ENCODE measurements at places on chromosomes 5 and 9.

GRCh38 chr5:68418201-68418600, 202.6 kb downstream of the PIK3R1 start:
- DNase-seq = no peak

DNA sequence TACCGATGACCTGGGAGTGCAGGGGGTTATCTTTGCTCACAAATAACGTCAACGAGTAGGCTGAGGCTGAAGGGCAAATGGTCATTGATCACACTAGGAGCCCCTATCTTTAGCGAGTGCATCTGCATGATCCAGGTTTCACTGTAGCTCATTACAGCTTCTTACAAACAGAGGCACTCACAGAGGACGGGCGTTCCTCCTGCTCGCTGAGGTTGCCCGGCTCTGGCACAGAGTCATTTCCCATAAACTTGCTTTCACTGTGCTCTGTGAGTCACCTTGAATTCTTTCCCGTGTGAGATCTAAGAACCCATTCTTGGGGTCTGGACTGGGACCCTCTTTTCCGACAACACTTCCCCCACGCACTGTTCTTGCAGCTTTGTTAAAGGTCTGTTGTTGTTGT, 1.9 kb upstream of the PAEP start:
- no peak for DNase-seq

DNA sequence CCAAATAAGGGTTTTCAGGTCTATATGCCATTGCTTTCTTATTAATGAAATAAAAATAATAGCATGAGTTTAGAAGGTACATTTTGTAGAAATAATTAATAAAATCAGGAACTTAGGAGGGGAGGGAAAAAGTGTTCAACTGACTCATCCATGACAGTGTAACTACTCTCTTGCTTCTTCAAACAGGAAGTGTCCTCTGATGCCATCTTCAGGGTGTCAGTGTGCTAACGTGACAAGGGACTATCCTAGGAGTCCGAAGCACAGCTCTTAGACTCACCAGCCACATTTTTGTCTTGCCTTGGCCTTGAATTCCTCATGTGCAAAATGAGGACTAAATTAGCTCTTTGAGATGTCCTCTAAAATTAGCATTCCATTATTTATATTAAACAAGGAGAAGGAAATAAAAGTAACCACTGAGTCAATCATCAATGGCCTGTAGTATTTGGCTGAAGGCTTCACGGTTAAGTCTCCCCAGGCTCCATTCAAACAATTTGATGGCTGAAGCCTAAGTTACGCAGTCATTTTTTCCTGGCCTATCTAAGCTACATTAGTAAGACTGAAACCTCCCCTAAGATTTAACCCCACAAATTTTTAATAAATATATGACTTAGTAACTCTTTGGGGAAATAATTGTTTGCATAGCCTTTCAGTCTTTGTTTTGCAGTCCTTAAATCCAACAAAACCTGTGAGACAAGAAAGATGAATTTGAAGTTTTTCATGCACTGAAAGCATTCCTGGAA, 151.1 kb downstream of the ARL15 start:
- DNase-seq = no peak

- no peak for DNase-seq
Measured at GRCh38 chr9:34252670-34253459, 74.0 kb downstream of the UBAP1 start.

- DNase-seq = no peak
Measured at GRCh38 chr5:170201311-170201710, 31.5 kb upstream of the C5orf58 start.

DNA sequence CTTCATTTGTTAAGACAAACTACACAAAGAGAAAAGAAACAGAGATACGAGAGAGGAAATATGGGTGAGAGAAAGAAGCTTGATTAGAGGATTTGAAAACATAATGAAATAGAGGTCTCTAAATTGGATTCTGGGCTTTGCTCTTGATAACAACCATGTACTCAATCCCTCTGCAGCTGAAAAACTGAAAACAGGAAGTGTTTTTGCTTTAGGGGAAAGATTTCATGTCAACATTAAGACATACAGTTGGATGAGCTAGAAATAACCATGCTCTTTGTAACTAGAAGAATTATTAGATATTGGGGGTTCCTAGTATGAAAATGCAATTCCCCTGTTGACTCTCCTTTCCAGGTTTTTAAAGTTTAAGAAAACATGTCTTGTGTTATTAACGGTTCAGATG, 21.9 kb downstream of the CRHBP start:
- DNase-seq = no peak

DNA sequence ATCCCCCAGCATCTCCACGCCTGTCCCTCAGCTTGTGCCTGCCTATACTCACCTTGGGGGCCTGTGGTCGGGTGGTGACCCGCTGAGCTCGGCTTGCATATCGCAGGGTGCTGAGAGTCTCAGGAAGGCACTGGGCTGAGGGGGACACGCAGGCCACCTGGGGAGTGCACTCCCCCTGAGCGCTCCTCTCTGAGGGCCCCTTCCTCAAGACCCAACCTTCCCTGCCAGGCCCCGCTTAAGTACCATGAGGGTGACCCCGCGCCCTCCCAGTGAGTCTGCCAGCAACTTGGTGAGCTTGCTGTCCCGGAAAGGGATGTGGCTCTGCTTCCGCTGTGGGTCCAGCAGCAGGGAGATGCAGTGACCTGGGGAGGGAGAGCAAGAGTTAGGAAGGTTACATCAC, 4.1 kb downstream of the KIF12 start:
- no peak for DNase-seq

DNA sequence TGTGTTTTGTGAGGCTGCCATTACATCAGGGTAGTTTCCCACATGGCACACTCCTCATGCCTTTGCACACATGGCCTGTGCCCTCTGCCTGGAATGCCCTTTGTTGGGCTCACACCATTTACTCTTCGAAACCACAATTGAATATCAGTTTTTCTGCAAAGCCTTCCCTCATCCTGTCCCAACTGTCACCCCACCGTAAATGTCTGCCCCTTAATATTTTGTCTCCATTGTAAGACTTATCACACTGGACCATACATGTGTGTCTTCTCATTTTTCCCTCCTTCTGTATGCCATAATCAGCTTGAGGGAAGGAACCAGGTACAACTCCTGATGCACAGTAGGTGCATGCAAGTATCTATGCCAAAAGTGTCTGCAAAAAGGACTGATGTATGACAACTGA, 62.7 kb upstream of the TMEM252 start:
- no peak for DNase-seq

- no peak for DNase-seq
Measured at GRCh38 chr9:84758817-84759216, 89.3 kb downstream of the NTRK2 start.

- DNase-seq = no peak
Measured at GRCh38 chr9:133774799-133775198, 36.6 kb upstream of the SARDH start.

- DNase-seq = no peak
Measured at GRCh38 chr9:85212887-85213286, 528.9 kb downstream of the AGTPBP1 start.

DNA sequence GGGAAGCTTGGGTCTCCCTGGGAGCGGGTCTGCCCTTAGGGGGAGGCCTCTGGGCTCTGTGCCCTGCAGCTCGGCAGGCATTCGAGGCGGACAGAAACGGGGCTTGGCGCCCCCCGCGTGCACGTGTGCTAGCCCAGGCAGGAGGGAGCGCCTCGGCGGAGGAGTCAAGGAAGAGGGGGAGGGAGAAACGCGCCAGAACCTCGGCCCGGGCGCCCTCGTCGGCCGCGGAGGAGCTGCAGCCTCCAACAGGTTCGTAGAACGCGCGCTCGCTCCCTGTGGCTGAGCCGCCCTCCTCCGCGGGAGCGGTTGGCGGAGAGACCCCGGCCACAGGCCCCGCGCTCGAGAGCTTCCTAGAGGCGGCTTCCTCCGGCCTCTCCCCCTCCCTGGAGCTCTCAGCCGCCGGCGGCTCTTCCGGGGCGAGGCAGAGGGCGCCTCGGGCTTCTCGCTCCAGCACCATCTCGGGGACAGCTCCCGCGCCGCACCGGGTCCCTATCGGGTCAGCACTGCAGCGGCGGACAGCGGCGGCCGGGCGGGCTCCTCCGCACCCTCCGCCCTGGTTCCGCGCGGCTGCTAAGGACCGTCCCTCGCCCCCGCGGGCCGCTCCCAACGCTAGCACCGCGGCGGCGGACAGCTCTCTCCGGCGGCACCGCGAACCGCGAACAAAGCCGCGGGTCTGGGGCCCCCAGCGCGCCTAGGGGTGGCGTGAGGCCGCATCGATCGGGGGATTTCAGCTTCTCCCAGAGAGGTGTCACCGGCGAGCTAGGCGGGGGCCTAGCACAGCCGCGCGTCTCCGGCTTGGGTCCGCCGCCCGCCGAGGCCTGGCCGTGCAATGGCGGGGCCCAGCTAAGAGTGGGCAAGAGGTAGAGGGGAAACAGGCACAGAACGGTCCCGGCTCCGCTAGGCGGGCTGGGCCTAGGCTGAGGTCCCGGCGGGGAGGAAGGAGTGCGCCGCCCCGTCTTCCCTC, 74.6 kb upstream of the CPLX2 start:
- DNase-seq = peak; percentile 50

- DNase-seq = no peak
Measured at GRCh38 chr9:32581512-32582143, 8.7 kb upstream of the NDUFB6 start.

DNA sequence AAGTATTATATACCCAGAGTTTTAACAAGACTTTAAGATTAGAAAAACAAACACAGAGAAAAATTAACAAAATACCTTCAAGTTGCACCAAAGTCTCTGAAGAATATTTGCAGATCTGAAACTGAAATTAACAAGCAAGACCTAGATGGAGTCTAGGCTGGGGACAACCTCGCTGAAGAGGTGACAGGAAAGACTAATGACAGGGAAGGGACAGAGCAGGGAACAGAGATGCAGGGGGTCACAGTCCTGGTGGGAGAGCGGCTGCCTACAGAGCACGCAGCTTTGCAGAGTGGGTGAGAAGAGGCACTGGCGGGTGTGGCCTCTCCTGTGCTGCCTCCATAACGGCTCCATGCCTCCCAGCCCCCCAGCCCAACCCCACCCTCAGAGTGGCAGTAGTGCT, 13.5 kb downstream of the RETREG1 start:
- DNase-seq = no peak

DNA sequence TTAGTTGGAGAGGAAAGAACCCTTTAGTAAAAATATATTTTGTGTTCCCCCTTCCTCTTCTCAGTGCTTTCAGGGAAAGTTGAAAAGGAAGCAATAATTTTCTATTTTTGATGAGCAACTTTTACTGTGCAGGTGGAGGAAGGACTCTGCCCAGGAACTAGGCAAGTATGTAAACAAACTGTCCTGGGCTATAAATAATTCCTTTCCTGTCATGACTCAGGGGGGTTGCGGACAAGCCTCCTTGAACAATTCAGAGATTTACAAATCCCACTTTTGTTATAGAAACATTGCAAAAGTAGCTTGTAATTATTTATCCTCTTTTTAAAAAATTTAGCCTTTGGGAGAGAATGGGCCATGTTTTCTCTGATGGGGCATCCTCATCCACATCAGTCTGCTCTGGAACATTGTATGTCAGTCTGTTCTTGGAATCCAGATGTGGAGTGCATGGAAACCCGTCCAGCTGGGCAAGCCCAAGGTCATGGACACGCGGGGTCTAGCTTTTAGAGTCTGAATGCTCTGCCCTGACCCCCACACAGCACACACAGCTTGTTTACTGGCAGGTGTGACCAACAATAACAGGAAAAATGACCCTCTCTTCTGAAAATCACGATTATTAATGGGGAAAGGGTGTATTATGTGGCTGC, 127.6 kb downstream of the GADD45G start:
- DNase-seq = no peak

- DNase-seq = no peak
Measured at GRCh38 chr9:91495450-91495849, 71.8 kb upstream of the NFIL3 start.

- DNase-seq = no peak
Measured at GRCh38 chr5:143245929-143246561, 157.4 kb downstream of the NR3C1 start.

DNA sequence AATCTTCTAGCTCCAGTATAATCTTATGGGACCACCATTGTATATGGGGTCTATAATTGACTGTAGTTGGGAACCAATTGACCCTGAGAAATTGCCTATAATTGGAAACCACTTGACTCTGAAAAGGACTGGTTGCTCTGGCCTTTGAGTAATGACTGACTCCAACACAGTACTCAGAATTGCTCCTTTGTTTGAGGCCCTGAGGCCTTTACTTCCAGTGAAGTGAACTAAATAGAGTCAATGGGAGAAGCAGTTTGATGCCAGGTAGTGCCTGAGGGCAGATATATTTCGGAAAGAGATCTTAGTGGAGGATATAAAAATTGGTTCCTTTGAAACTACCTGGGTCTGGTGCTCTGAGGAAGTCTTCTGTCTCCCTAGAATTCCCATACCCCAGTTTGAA, 16.0 kb upstream of the TMEM171 start:
- DNase-seq = no peak

DNA sequence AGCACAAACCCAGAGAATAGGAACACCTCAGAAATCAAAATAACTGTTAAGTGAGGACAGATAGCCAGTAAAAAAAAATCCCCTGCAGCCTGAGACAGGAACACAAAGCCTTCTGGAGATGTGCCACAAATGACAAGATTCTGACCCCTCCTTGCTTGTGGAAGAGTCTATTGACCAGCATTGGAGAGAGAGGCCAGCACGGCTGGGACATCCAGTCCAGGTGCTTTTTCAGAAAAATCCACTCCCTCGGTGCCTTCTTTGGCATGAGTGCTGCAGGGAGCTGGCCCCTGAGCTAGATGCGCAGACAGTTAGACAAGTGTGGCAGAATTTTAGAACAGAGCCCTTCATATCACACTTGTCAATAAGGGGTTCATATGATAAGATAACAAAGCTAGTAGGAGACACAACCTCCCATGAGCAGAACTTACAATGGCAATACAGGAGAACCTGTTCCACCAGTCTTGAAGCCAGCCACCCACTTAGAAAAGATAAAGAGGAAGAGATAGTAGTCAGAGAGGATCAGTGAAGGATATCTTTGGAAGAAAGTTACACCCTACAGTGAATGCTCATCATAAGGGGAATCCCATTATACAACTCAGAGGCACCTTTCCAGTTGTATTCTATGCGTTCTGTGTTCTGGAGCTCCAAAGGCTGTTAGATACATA, 298.4 kb downstream of the TLE1 start:
- no peak for DNase-seq

DNA sequence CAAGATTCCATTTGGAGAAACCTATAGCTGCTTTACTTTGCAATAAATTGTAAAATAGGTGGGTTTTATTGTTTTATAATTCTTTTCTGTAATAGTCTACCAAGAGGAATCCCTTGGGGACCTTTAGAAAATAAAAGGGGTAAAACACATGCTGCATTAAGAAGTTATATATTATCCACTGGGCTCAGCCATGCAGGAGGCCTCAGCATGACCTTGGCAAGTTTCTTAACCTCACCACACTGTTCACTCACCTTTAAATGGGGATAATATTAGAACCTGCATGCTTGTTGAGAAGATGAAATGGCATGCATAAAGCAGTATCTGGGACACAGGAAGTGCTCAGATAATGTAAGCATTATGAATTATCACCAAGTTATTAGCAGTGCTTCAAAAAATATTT, 120.2 kb downstream of the SEMA5A start:
- DNase-seq = no peak
